Stimulated activated CD4-positive, alpha-beta T cell treated with anti-CD3 and anti-CD28 coated beads, Interleukin-2, amount 100 ng/mL, for 4 hours (primary cell): ENCODE measurements at places on chromosomes 2 and 18.

DNA sequence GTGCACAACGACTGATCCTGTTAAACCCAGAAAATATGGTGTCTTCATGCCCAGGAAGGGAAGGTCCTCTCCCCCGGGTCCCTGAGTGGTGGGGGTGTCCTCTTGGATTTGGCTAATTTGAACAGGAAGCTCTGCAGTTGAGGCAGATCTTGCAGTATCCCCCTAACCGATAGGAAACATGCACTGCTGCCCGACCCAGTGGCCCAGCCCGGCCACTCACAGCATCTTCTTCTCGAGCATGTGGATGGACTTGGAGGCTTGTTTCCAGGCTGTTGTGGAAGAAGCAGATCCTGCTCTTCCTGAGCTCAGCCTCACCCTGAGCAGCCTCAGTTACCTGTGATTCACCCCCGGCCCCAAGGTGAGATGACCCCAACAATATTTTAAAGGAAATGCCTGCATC, 46.4 kb upstream of the ASB1 start:
- DNase-seq, result no peak

GRCh38 chr2:14641116-14641515, 8.6 kb downstream of the LRATD1 start:
- no peak for DNase-seq

GRCh38 chr2:18922276-18922675, 332.9 kb upstream of the NT5C1B start:
- no peak for DNase-seq

DNA sequence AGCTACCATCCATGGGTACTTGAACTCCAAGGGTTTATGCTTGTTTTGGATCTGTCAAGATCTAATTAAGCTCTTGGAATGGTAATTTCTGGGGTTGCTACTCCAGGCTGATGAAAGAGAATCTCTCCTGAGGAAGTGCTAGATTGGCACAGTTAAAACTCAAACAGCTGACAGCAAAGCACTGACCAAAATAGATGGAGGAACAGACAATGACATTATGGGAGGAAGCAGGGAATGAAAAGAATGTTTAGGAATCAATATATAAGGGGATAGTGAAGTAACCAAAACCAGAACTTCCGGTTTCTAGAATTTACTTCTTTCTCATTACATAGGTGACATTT, 6.3 kb downstream of the THUMPD2 start:
- no peak for DNase-seq

GRCh38 chr2:190849774-190850173, 30.8 kb upstream of the GLS start:
- DNase-seq, result no peak

- no peak for DNase-seq
Measured at GRCh38 chr2:42914860-42915259, 122.5 kb upstream of the HAAO start.

- DNase-seq, result no peak
Measured at GRCh38 chr2:46574457-46575355, 95.3 kb downstream of the TMEM247 start.

GRCh38 chr2:100707016-100707947, 112.7 kb upstream of the NPAS2 start:
- no peak for DNase-seq

GRCh38 chr2:105517814-105518705, 119.2 kb upstream of the FHL2 start:
- DNase-seq, result no peak

DNA sequence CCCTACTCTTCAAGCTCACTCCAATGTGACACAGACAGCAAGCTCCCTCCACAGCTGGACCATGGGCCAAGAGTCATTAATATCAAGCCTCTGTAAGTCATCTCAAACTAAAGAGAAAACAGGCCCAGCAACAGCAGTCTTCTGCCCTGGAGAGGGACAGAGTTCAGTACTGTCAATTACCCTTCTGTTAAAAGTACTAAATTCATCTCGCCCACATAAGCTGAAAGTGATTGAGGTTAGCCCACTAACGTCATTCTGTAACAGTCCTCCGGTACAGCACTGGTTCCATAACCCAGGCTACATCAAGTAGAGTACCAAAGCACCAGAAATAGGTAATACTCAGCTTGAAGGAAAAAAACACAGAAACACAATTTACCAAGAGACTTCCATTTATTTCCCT, 25.9 kb downstream of the THADA start:
- DNase-seq, result no peak

GRCh38 chr18:78127041-78127440, 852.6 kb upstream of the SALL3 start:
- no peak for DNase-seq

GRCh38 chr2:176099728-176100546, at the start of gene HOXD12:
Gene HOXD12 (plus strand): TSS chr2:176099795. CDS start chr2:176099802, 7 bp downstream.
- no peak for DNase-seq

GRCh38 chr18:23136326-23137096, 1.2 kb downstream of the CABLES1 start:
- no peak for DNase-seq

DNA sequence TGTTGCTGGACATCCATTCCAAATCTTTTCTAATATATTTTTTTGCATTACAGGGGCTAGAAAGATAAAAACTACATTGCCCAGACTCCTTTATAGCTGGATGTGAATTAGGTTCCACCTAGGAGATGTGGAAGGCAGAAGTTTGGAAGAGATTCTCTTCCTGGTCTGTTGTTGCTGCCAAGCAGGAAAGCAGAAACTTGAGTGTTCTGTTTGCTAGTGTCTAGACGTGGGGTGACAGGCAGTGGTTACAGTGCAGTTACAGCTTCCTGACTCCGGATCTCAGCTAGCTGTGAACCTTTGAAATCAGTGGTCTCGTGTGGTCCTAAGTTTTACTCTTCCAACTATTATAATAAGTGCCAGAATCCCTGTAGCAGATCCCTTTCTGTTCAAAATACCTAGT, 46.2 kb downstream of the COL4A4 start:
- no peak for DNase-seq
